ENCODE measurements at places on chromosomes 1 and 21.

DNA sequence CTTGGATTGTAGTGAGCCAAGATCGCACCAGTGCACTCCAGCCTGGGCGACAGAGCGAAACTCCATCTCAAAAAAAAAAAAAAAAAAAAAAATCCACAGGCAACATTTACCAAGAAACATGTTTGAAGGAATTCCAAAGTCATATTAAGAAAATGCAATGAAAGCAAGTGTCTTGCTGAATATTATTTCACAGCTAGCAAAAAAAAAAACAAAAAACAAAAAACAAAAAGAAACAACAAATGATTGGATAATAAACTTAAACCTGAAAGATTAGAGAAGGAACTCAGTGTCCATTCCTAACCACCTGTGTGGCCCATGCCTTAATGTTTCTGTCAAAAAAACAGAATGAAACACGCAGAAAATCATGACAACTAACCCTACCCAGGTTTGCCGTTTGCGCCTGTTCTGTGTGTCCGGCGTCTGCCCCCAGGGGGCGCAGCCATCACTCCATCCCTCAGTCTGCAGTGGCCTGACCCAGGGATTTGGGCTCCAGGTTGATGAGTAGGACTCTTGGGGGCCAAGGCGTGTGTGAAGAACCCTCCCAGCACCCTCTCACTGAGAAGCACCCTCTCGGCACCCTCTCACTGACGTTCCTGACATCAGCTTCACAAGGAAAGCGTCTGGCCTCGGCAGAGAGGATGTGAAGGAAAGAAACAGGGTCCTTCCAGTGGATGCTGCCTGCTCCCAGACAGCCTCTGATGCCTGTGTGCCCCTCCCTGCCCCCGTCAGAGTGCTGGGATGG is 19.2 kb upstream of the PTTG1IP start:
- peak; percentile 47 for DNase-seq

DNA sequence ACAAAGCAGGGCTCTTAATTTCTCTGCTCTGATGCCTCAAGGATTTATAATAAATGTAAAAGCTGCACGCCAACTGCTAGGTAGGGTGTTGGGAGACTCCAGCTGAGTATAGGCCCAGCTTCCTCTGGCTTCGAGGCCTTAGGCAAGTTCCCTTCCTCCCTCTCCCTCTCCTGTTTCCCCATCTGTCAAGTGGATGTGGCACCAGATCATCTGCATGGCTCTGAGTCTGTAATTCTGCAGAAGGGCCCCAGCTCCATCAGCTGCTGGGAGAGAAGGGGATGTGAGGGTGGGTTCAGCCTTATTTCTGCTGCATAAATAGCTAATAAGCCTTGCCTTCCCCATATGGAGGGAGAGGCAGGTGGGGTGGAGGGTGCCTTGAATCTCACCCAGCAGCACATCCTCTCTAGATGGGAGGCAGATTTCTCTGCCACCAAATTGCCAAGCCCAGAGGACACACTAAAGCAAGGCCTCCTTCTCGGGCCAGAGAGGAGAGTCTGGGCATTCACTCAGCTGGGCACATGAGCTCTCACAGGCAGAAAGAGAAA is 3.8 kb downstream of the TRIM62 start:
- no peak for DNase-seq

DNA sequence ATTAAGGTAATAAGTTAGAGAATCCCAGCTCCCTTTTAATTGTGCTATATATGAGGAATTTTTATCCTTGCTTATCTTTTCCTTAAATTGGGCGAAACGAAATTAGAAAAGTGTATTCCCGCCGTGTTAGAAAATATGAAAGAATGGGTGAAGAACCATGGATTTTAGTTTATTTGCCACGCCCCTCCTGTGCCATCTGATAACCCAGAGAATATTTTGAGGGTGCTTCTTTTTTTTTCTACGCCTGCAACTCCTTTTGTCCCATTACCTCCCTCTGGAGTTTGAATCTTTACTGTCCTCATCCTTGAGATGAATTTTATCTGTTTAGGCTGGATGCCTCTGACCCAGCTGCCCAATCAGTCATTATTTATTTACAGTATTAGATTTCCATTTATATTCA is 1.6 kb downstream of the TLCD4 start:
- no peak for DNase-seq

GRCh38 chr21:42747276-42747701 is 93.9 kb downstream of the PDE9A start:
- DNase-seq = no peak

GRCh38 chr1:246221485-246222255 is 285.4 kb downstream of the SMYD3 start:
- DNase-seq = no peak

- DNase-seq = no peak
Observed at GRCh38 chr1:227947386-227947675, 401 bp downstream of the WNT9A start.

DNA sequence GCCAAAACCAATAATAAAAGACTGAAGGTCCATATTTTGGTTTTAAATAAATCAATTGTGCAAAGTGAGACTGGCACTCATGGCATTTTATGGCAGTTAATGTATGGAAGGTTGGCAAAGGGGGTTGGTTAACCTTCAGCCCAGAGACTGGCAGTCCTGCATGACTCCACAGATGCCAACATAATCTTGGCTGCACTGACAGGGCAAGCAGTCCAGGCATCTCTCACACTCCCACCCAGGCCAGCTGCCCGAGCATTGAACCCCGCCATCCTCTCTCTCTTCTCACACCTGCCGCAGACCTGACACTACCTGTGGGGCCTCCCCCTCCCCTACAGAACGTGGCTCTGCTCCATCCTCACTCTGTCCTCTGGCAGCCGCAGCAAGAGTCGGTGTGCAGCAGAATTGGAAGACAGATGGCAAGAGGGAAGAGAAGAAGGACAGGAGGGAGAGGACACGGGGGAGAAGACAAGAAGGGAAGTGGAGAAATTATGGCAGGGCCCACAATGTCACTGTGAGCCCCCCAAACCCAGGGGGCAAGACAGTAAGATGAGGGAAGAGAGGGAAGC is 43.7 kb downstream of the ITPKB start:
- no peak for DNase-seq

- DNase-seq = peak; percentile 46
Observed at GRCh38 chr1:68213843-68214242, 18.5 kb downstream of the WLS start.

- no peak for DNase-seq
Observed at GRCh38 chr21:45898781-45899180, 82.8 kb upstream of the COL6A1 start.

GRCh38 chr1:194133152-194133551 is 946.7 kb upstream of the B3GALT2 start:
- DNase-seq = no peak

- DNase-seq = no peak
Observed at GRCh38 chr1:213983493-213984386, 4.0 kb upstream of the PROX1 start.

DNA sequence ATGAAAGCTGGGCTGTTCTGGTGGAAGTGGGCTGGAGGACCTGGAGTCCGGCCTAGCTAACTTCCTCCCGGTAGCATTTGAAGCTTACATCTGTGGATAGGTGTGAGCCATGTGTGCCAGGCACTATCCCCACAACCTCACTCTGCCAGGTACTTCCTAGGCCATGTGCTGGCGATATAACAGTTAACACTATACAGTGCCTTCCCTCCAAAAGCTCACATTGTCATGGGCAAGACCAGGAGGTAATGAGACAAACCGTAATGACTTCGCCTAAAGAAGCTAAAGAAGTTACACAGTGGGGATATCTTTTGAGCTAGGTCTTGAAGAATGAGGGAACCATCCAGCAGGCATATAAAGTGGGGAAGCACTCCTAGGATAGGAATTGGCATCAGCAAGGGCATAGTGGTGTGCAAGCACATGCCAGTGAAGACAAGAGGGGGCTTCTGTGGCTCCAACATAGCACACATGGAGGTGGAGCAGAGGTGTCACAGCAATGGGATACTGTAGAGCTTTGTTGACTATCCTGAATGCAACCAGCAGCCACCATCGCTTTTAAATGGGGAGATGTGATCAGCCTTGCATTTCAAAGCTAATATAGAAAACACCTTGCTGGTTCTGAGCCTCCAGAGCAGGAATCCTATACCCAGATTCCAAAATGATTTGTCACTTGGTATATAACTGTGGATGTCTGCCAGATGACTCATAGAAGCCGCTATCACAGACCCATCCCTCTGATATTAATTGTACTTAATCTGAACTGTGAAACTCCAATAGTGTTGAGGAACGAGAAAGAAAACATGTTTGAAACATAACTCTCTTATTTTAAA is 466.3 kb downstream of the LMO4 start:
- DNase-seq = peak; percentile 84

DNA sequence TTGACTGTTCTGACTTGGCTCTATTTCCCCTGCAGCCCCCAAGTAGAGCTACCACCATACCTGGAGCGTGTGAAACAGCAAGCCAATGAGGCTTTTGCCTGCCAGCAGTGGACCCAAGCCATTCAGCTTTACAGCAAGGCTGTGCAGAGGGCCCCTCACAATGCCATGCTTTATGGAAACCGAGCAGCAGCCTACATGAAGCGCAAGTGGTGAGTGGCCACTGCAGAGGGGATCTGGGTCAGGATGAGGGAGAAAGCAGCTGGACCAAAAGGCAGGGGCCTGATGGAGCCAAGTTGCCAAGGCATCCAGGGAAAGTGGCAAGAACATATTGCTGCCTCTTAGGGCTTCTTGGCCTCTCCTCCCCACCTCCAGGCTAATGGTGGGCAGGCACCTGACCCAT is 24.1 kb upstream of the TMEM222 start:
- no peak for DNase-seq

GRCh38 chr1:150931773-150932172 is 5.6 kb downstream of the SETDB1 start:
- DNase-seq = peak; percentile 58

GRCh38 chr1:21346365-21347071 is 56.3 kb upstream of the ECE1 start:
- no peak for DNase-seq

GRCh38 chr1:34155860-34156259 is 9.2 kb downstream of the CSMD2 start:
- DNase-seq = peak; percentile 79

GRCh38 chr1:221336126-221336525 is 405.8 kb downstream of the DUSP10 start:
- peak; percentile 62 for DNase-seq

DNA sequence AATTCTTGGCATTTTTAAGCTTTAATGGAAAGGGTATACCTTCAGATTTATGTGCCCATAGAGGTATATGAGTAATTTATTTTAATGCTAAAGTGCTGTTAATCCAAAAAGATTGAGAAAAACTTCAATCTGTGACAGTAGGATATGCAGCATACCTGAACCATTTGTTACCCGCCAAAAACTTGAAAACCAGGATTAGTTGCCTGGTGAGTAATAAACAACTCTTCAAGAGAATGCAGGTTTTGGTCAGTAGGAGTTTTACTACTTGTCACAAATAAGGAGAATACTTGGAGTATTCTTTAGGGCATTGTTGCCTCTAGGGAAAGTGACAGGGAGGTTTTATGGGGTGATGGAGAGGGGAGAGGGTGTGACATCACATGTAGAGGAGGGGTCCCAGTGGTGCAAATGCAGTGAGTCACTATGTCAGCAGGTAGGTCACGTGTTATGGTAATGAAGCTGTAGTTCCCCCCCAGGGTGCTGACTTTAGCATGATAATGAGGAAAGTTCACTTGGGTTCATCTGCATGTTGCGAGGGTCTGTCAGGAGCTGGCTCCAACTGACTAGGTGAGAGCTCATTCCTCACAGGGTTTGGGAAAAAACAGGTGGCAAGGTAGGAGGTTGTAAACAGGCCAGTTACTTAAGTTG is 23.1 kb downstream of the USP25 start:
- peak; percentile 51 for DNase-seq

DNA sequence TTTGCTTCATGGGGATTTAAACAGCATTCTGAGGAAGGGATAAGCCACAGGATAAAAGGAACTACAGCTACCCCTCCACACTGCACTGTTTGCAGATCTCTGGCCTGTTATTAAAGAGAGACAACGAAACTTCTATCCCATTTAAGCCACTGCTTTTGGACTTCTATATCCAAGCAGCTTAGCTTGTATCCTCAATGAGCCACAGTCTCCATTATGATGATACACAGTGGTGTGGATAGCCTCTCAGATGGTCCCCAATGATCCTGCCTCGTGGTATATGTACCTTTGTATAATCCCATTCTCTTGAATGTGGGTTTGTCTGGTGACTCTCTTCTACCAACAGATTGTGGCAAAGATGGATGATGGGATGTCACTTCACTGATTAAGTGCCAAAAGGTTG is 36.0 kb upstream of the MARK1 start:
- DNase-seq = no peak

GRCh38 chr1:156394835-156395461 is 25.9 kb downstream of the RHBG start:
- DNase-seq = no peak

GRCh38 chr1:210371916-210372315 is 43.2 kb downstream of the HHAT start:
- DNase-seq = no peak

DNA sequence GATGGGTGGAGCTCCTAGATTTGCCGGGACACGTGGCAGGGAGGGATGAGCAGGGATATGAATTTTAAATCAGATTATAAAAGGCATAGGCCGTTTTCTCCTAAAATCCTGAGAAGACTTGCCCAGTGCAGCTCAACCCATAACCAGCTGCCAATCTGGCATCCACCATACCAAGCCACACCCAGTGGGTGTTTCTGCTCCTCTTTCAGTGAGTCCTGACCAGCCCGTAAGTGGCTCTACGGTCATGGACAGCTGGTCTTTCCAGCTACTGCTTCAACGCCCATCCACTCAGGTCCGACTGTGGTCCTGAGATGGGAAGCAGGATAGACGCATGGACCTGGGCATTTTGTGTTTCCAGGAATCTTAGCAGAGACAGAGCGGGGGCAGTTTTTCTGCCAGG is 107.2 kb downstream of the LAMC2 start:
- no peak for DNase-seq

GRCh38 chr1:228270032-228270431 is 62.2 kb downstream of the OBSCN start:
- peak; percentile 39 for DNase-seq

GRCh38 chr1:90591970-90592356 is 125.1 kb downstream of the BARHL2 start:
- no peak for DNase-seq

GRCh38 chr21:43347461-43348169 is 79.3 kb downstream of the SIK1 start:
- DNase-seq = no peak

- DNase-seq = no peak
Observed at GRCh38 chr1:115539061-115539460, 102.7 kb upstream of the VANGL1 start.

DNA sequence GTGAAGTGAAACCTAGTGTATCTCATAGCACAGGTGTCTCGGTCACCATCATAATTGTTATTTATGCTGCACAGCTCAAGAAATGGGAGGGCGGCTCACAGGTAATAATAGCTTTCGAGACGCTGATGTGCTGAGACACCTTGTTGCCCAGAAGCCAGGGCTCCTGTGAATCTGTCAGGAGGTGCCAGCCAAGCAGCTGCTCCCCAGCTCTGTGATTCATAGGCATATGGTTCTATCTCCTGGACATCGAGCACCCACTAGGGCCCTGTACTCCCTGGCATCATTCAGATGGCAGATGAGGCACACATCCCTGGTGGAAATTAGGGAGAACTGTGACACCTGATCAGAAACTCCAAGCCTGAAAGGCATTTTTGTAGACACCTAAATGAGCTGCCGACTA is 53.5 kb downstream of the SYT6 start:
- no peak for DNase-seq
